ENCODE measurements at places on chromosomes 7 and 10.

GRCh38 chr10:50417486-50417885 lies 166.2 kb upstream of the ASAH2 start:
- no peak for DNase-seq

- DNase-seq, result no peak
Observed at GRCh38 chr10:89238956-89239644, 12.5 kb downstream of the LIPA start.

- DNase-seq, result no peak
Observed at GRCh38 chr10:124534826-124535601, 73.4 kb downstream of the LHPP start.

- DNase-seq, result no peak
Observed at GRCh38 chr10:48439031-48439430, 132.6 kb downstream of the MAPK8 start.

DNA sequence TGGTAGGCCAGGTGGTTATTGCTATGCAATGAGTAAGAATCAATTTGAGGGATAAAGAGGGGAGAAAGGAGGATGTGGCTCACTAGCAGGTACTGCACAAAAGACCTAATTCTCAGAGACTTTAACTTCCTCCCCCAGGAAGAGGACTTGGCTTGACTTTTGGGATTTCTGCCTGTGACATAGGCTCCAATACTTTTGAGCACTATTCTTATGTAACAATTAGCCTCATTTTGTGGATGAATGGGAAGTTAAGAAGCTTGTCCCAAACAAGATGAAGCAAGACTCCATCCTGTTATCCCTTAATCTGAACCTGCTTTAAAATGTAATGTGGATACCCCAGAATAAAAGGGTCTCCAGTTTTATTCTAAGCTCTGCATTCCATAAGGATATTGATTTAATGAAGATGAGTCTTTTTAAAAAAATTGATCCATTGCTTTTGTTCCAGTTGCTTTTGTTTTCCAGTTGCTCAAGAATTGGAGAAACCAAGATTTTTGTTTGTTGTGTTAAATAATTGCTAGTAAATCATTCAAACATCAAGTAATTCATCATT lies 218.5 kb downstream of the SNX13 start:
- DNase-seq, result no peak

- DNase-seq, result no peak
Observed at GRCh38 chr10:113178771-113179170, 228.7 kb downstream of the TCF7L2 start.

DNA sequence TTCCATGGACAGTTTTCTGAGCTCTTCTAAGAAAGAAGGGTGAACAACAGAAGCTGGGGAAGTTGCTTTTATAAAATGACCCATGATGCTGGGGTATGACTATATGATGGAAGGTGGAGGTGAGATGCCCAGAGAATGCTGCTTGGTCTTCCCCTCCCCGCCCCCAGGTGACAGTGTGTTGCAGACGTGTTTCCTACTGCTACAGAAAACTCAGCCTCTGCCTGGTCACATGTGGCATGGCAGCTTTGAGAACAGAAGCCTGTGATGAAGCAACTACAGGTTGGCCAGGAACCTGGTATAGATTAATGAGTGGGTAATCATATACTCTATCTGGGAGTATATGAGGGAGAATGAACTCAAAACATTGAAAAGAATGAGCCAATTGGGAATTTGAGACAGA lies 67.1 kb downstream of the MTURN start:
- DNase-seq, result no peak

GRCh38 chr10:80771902-80772555 lies 234.3 kb downstream of the SH2D4B start:
- DNase-seq, result no peak

DNA sequence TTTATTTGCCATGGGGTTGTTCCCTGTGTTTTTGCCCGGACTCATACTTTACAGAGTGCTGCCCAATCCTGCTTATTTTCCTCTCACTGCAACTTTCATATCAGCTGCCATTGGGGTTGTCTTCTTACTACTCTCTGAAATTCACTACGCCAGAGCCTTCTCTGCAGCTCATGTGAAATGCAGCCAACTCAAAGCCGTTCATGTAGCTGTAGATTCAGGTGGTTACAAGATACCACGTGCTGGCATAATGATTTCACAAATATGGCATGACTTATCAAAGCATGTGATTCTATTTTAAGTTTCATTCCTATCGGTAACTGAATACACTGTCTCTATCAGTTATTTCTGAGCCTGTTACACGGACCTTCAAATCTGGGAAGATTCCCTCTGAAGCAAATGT lies 130.3 kb upstream of the WNT16 start:
- DNase-seq, result no peak

GRCh38 chr7:42790196-42790595 lies 121.7 kb downstream of the C7orf25 start:
- no peak for DNase-seq

- no peak for DNase-seq
Observed at GRCh38 chr10:63409465-63410027, 56.2 kb downstream of the JMJD1C start.

GRCh38 chr10:102367441-102367840 lies 28.1 kb upstream of the NFKB2 start:
- no peak for DNase-seq

DNA sequence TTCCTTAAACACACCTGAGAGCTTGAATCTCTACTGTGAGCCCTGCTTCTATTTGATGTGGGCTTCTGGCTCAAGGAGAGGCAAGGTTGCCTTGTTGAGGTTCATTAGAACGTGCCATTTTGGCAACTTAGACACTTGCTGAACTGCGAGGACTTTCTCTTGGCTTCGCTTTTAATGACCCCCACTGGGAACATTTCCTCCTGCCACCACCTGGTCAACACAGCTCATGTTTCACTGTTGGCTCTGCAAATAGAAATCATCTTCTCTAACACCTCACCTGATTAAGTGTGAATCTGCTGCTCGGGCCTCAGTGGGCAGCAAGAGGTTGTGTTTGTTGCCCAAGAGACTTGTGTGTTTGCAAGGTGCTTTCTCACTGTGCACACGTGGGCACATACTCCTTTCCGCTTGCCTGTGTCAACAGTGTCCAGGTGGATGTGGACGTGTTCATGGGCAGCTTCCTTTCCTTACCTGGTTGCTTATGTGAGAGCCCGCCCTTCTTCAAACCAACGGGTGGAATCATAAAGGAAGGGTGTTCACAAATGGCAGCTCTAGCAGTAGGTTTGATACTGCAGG lies 147.0 kb downstream of the NRP1 start:
- no peak for DNase-seq
